ENCODE measurements at places on chromosomes 7 and 10.

DNA sequence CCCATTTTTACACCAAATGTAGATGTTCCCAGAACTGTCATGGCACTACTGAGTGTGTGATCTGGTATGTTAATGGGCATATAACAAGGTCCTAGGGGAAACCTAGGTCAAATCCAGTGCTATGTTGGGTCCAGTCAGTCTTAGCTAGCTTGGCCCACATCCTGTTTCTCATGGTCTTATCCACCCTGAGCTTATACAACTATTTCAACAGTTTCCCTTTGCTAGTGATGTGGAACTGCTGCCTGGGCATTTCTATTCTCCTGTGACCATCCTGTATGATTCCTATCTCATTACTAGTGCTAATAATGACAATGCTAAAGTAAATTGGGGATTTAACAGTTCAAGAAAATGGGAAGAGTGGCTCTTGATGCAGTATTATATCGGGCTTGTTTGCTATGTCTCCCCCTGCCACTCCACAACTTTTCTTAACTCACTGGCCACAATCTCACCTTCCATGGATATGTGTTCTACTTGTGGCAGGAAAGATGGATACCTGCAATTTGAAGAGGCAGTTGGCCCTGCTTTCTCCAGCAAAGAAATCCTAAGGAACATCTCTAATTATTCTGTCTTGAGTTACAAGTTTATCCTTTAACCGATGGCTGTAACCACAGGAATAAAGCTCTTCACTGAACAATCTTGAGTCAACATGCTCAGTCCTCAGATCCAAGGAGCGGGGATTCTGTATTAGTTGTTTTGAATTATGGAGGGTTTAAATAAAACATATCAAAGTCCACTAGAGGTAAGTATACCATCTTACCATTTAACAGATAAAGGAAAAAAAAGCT, 707.8 kb downstream of the XPNPEP1 start:
- no peak for DNase-seq

DNA sequence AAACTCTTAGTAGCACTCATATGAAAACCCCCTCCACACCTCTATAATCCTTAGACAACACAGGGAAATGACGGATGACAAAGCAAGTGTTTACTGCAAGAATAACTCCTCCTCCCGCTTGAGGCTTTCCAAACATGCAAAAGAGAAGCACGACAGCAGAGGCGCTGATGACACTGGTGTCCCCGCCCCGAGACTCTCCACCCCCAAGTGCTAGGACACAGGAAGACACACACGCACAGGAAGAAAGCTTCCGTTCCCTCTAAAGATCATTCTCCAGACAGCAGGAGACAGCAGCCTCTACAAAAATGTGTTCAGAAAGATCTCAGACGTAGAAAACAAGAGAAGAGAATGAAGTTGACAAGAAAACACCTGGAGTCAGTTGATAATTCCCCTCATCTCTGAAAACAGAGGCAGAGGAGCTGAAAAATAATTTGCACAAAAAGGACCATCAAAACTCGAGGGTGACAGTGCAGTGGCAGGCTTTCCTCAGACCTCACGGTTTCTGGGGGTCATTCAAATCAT, 90.2 kb downstream of the DLG5 start:
- peak; percentile 53 for DNase-seq

- DNase-seq, result no peak
Observed at GRCh38 chr10:60237977-60238758, 151.5 kb downstream of the ANK3 start.

DNA sequence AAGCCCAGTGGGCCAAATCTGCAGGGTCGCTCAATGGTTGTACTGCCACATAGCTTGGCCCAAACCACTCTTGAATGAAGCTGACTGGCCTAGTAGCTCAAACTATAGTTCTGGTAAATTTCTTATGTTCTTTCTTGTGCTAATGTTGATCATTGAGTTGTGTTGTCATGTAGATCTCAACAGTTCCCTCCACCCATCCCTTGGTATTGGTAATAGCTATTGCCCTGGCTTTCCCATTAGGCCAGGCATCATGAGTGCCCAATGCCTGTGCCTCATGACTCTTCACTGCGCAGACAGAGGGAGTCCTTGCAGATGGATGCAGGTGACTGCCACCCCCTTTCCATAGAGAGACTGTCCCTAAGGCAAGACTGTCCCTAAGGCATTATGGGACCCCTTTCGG, 988.4 kb downstream of the KCNMA1 start:
- DNase-seq, result no peak

DNA sequence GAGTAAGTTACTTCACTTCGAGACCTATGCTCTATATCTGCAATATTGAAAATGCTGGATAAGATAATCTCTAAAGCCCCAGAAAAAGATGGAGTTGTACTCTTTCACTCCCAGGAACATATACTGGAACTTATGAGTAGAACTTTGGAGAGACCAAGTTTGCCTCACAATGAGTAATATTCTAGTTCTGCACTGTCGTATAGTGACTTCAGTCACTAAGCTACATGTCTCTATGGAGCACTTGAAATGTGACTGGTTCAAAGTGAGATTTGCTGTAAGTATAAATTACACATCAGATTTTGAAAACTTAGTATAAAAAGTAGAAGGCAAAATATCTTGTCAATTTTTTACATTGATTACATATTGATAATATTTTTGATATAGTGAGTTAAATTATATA, 116.4 kb downstream of the PTEN start:
- DNase-seq, result no peak

DNA sequence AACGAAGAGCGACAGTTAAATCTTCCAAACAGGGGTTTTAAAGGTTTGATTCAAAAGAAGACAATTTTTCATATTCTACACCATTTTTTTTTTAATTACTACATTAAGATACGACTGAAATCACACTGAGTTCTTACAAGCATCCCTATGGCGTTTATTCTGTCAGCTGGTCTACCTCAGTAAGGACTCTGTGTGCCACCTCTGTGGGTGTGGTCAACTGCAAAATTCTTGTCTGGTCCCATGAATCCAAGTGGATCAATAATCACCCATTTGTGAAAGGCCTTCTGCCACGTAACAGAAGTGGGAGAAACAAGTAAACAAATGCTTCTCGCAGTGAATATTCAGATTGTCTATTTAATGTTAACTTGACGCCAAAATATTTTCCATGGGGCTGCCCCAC, 104.1 kb downstream of the GRB10 start:
- no peak for DNase-seq

DNA sequence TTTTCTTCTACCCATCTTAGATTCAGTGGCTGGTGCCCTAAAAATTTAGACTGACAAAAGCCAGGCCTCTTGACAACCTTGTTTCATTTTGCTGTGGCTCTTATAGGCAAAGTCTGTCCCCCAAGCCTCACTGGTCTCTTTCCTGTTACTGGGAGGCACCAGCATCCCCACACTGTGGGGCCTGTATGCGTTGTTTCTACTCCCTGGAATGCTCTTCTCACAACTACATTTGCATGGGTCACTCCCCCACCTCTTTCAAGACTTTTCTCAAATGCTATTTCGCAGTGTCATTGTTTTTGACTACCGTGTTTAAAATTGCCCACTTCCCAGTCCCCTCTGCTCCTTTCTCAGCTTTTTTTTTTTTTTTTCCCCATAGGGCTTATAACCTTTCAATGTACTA, 108.7 kb upstream of the DGKB start:
- no peak for DNase-seq

DNA sequence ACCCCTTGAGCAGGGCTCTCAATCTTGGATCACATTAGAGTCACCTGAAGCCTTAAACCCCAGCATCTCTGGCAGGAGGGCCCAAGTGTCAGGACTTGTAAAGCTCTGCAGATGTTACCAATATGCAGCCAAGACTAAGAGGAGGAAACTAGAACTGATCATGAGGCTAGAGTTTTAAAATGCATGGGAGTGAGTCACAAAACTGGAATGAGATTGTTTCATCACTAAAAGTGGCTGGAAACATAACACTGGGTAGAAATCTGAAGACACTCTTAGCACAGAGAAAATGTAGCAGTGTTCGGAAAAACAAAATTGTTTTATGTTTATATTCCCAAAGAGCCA, 63.3 kb upstream of the GHITM start:
- DNase-seq, result no peak

DNA sequence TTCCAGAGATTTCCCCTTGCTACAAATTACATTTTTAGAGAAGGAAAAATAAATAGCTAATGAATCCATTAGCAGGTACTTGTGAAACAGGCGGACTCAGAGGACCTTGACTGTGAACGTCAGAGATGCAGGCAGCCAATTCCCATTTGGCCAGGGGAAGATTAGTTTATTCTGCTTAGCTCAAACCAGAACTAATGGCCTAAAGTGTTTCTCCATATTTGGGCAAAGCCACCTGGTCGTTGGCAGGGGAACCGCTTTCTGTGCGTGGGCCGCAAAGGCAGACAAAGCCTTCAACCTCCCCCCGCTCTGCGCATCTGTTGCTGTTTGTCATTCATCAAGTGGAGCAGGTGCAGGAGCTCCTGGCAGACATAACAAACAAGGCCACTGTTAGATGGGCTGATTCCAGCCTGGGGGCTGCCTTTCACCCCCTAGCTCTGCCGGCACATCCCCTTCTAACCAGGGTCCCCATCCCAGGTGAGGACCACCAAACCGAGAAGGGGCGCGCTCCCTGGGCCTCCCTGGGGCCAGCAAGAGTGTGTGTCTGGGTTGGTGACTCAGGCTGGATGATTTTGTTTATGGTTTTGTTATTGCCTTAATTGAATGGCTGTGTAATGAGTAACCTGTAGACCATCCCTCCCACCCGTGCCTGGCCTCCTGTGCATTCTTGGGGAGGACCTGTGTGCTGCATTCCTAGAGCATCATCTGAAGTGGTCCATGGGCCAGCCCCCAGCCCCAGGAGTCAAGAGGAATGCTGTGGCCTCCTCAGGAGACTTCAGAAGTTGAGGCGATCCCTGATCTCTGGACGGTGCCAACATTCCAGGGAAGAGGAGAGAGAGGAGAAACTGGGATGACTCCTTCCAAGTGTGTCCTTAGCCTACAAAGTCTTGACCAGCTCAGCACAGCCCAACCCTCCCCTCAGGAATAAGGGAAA, 14.5 kb upstream of the CPA1 start:
- DNase-seq, result no peak

- no peak for DNase-seq
Observed at GRCh38 chr7:20211376-20211775, 5.8 kb downstream of the MACC1 start.

DNA sequence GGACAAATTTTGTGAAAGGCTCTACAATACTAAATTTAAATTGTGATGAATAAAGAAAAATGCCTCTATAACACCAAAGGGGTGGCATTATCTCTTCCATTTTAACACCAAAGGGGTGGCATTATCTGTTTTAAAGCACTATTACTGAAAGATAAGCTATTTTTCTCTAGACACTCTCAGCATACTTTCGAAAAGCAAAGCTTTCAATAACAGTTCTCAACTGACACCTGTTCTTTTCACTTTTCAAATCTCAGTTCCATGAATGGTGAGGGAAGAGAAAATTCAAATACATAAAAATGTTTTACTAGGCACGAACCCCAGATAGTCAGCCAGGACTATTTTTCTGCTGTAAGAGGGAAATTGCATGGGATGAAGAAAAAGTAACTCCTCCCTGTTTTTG, 103.8 kb downstream of the CPEB3 start:
- DNase-seq, result no peak

DNA sequence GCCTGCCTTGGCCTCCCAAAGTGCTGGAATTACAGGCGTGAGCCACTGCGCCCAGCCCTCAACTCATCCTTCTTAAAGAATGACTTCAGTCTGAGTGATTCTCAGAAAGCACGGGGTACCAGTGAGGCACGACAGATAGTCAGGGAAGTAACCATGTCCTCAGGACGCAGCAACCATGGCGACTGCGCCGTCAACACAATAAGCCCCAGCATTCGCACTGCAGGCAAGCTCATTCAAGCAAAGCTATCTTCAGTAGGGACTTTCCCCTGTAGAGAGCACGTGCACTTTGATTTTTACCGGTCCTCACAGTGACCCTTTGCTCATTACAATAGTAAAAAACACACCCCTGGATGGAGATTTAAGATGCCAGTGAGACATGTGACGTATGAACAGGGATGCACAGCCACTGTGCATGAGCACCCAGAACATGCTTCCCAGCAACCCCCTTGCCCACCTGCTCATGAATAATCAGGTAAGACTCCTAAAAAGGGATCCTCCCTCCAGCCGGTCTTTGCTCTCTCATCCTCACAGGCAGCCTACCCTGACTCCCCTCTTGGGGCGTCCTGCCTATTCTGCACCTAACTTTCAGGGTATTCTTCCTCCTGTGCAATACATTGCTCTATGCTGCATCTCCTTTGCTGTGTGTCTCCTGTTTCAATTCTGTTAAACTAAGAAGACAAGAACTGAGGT, 9.1 kb downstream of the WDR86 start:
- DNase-seq, result no peak

- no peak for DNase-seq
Observed at GRCh38 chr10:7477538-7478334, 66.9 kb upstream of the SFMBT2 start.
